ENCODE measurements at places on chromosomes 1 and 21. TPM values are rescaled to one million over a fixed set of nuclear protein-coding genes. Genes with fewer than 3 reads are reported as not detected.

- DNase-seq, result no peak
- no peaks in the 10 kb centered on the region for H3K4me1 ChIP-seq
- H3K4me3 ChIP-seq, result no peak overlapping the region
- H3K27me3 ChIP-seq, result no peaks in the 10 kb centered on the region
- H3K27ac ChIP-seq, result no peak overlapping the region
These were observed 45.0 kb downstream of the NPHP4 start for GRCh38 chr1:5947071-5947821.

Gene C21orf58
- total RNA-seq, result 23.4 TPM

Gene TTLL7
- 9.0 TPM for total RNA-seq

GRCh38 chr1:11062965-11063401 is 3.2 kb upstream of the SRM start:
- H3K36me3 ChIP-seq, result peaks cover 54% of the 10 kb centered on the region
- no peaks in the 10 kb centered on the region for H3K4me1 ChIP-seq
- no peaks in the 10 kb centered on the region for H3K27me3 ChIP-seq
- H3K27ac ChIP-seq, result no peak overlapping the region
- DNase-seq, result no peak
- H3K4me3 ChIP-seq, result no peak overlapping the region

- H3K27me3 ChIP-seq, result no peaks in the 10 kb centered on the region
- no peak for DNase-seq
- peaks cover 7% of the 10 kb centered on the region for H3K4me1 ChIP-seq
- no peak overlapping the region for H3K4me3 ChIP-seq
- no peak overlapping the region for H3K27ac ChIP-seq
These were observed 5.7 kb upstream of the PKN2 start for GRCh38 chr1:88678405-88678804.

Gene ADARB1
- 1.7 TPM for total RNA-seq

GRCh38 chr1:186429017-186429416 is 31.9 kb downstream of the PDC start:
- H3K27me3 ChIP-seq, result no peaks in the 10 kb centered on the region
- DNase-seq, result no peak
- H3K27ac ChIP-seq, result no peak overlapping the region
- no peaks in the 10 kb centered on the region for H3K4me1 ChIP-seq
- H3K4me3 ChIP-seq, result no peak overlapping the region

DNA sequence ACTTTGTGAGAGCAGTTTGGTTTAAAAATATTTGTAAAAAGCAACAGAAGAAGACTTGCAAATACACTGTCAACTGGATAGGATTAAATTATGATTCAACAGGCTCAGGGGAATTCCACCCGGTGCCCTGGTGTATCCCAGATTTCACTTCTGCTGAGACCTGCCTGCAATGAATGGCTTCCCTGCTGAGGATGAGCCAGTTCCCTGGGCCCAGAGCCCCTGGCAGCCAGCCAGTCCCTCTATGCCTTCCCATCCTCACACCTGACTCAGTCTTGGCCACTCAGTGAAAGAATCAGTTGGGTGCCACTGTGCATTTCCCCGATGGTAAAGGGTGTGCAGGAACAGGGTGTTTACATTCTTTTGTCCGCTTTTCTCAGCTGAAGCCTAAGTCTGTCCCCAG is 64.4 kb downstream of the KCTD3 start:
- H3K27ac ChIP-seq, result no peak overlapping the region
- peak; percentile 23 for DNase-seq
- no peaks in the 10 kb centered on the region for H3K27me3 ChIP-seq
- peaks cover 8% of the 10 kb centered on the region for H3K36me3 ChIP-seq

GRCh38 chr1:221335161-221336101 is 406.5 kb downstream of the DUSP10 start:
- H3K27ac ChIP-seq, result no peak overlapping the region
- H3K27me3 ChIP-seq, result no peaks in the 10 kb centered on the region
- H3K36me3 ChIP-seq, result peaks cover 6% of the 10 kb centered on the region
- no peak overlapping the region for H3K4me3 ChIP-seq
- peak; percentile 12 for DNase-seq

DNA sequence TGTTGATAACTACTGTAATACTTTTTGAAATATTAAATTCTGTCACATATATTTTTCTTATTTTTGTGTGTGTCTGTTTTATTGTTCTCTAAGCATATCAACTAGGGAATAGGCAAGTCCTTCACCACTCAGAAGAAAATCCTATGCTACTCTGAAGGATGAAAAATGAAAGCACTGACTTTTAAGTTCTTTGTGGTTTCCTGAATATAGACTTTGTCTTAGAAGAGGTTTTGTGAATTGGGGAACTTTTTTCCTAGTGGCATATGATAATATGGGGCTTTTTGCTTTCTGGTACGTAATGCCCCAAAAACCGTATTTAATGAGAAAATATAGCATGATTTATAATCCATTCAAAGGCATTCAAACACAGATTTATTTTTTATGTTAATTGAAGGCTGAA is 136.0 kb downstream of the SNX7 start:
- no peak overlapping the region for H3K4me3 ChIP-seq
- no peaks in the 10 kb centered on the region for H3K27me3 ChIP-seq
- no peaks in the 10 kb centered on the region for H3K4me1 ChIP-seq
- no peaks in the 10 kb centered on the region for H3K36me3 ChIP-seq
- DNase-seq, result no peak

- H3K36me3 ChIP-seq, result no peaks in the 10 kb centered on the region
- H3K27ac ChIP-seq, result no peak overlapping the region
- no peaks in the 10 kb centered on the region for H3K27me3 ChIP-seq
- H3K4me1 ChIP-seq, result no peaks in the 10 kb centered on the region
These were observed 90.6 kb downstream of the C1orf94 start for GRCh38 chr1:34267326-34267725.

- H3K4me3 ChIP-seq, result no peak overlapping the region
- DNase-seq, result peak; percentile 9
- peaks cover 24% of the 10 kb centered on the region for H3K36me3 ChIP-seq
- H3K4me1 ChIP-seq, result no peaks in the 10 kb centered on the region
- H3K27me3 ChIP-seq, result no peaks in the 10 kb centered on the region
These were observed 25.3 kb downstream of the SLC30A7 start for GRCh38 chr1:100921110-100921706.

DNA sequence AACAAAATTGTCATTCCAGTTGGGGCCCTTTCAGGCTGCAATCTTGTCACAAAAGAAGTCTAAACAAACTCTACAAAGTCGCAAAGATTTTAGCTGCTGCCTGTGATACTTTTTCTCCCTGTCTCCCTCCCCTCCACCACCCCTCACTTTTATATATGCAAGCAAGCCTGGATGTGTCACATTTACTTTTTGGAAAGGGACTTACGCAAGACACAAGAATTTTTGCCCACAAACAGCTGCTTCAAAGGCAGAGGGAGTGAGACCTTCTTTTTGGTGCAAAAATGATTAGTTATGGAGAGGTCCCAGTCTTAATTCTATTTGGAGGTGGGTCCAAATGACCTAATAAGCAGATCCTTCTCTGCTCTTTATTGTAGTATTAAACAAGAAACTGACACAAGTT is 22.9 kb upstream of the RALGPS2 start:
- DNase-seq, result no peak
- no peaks in the 10 kb centered on the region for H3K27me3 ChIP-seq
- H3K4me1 ChIP-seq, result no peaks in the 10 kb centered on the region
- H3K4me3 ChIP-seq, result no peak overlapping the region
- no peaks in the 10 kb centered on the region for H3K36me3 ChIP-seq
- H3K27ac ChIP-seq, result no peak overlapping the region

Gene FCRL2
- total RNA-seq, result 0.47 TPM

Gene TPTE
- total RNA-seq, result not detected

DNA sequence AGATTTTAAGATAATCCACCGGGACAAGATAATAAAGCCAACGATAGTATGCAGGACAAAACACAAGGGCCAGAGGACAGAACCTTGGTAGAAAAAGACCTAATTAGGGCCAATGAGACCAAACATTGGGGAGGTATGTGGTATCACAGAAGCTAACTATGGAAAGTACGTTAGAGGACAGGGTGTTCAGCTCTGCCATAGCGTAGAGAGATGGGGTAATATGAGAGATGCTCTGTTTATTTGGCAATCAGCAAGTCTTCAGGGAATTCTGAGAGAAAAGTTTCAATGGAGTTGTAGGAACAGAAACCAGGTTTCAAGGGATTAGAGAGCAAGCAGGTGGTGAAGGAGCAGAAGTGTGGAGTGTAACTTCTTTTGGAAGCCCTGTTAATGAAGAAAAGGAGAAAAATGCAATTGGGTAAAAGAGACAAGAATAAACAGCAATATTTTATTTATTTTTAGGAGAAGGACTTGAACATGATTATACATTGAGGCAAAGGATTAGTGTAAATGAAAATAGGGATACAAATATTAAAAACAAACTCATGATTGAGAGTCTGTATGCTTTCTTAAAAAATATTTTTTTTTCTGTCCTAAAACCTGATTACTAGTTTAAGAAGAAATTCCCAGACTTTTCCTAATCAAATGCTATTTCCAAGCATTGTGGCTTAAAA is 24.0 kb downstream of the EEIG2 start:
- H3K4me3 ChIP-seq, result peak overlapping the region; percentile 27
- H3K27me3 ChIP-seq, result no peaks in the 10 kb centered on the region

Gene GFI1
- total RNA-seq, result 0.31 TPM

GRCh38 chr1:182601416-182601786 is 2.8 kb downstream of the RGS16 start:
- peaks cover 15% of the 10 kb centered on the region for H3K27me3 ChIP-seq
- peak; percentile 76 for DNase-seq
- no peak overlapping the region for H3K27ac ChIP-seq
- H3K36me3 ChIP-seq, result peaks cover 15% of the 10 kb centered on the region

GRCh38 chr1:10685196-10685807 is 111.1 kb downstream of the CASZ1 start:
- H3K27me3 ChIP-seq, result no peaks in the 10 kb centered on the region
- DNase-seq, result no peak
- no peak overlapping the region for H3K27ac ChIP-seq
- peaks cover 9% of the 10 kb centered on the region for H3K36me3 ChIP-seq
- peaks cover 21% of the 10 kb centered on the region for H3K4me1 ChIP-seq
- H3K4me3 ChIP-seq, result no peak overlapping the region

DNA sequence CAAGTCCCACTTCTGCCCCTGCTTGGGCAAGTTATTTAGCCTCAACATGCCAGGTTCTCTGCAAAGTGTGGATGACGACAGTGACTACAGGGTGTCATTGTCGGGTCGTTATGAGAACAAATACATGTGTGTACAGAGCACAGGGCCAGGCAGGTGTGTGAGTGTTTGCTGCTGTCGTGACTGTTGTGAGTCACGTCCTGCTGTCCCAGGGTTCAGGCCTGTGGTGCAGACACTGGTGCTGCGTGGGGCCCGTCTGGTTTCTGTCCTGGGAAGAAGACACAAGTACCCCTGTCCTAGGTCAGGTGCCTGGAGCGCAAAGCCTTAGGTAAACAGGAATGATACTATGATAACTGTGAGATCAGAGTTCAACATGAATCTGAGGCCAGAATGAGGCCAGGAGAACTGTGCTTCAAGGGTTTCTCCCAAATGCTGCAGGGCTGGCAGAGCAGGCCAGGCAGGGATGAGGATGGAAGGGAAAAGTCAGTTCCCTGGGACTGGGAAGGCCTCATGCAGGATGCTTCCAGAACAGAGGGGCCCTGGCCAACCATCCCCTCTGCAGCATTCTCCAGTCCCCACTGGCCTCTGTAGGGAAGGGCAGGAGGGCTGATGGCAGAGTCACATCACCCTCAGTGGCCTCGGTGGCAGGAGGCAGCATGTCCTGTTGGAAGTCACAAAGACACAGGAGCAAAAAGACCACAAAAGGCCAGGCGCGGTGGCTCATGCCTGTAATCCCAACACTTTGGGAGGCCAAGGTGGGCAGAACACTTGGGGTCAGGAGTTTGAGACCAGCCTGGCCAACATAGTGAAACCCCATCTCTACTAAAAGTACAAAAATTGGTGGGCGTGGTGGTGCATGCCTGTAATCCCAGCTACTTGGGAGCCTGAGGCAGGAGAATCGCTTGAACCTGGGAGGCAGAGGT is 15.7 kb downstream of the GPR157 start:
- H3K4me3 ChIP-seq, result no peak overlapping the region
- H3K4me1 ChIP-seq, result no peaks in the 10 kb centered on the region
- no peak overlapping the region for H3K27ac ChIP-seq
- H3K27me3 ChIP-seq, result no peaks in the 10 kb centered on the region
- peaks cover 13% of the 10 kb centered on the region for H3K36me3 ChIP-seq

Gene GJB3
- total RNA-seq, result 23.5 TPM

All from Calu3 (cell line).